Stromal cell of bone marrow (primary cell): ENCODE measurements at places on chromosomes 6 and 20.
A peak's percentile ranks its signal among the peaks of the same experiment; 100 is the strongest.

DNA sequence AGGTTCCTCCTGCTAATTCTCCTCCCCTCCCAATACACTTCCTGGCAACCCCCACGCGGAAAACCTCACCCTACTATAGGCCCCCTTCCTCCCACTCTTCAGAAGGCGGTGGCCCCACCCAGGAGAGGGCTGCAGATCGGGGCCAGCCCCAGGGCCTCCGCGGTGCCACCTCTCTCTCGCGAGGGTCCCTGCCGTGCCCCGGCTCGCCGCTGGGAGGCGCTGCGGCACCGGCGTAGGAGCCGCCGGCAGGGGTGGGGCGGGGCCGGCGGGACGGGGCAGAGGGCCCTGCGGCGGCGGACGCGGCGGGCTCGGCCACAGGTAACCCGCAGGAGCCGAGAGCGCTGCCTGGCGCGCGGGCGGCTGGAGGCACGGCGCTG, at the start of gene ANKRD6:
Gene ANKRD6 (plus strand): TSS at position 278 of the 377 bp plus-strand sequence. CDS start 133,825 bp downstream, outside the sequence.
- no peak for DNase-seq

GRCh38 chr6:132131351-132131750, 180.2 kb upstream of the CCN2 start:
- no peak for DNase-seq

- no peak for DNase-seq
Observed at GRCh38 chr6:161108916-161109315, 117.3 kb downstream of the MAP3K4 start.

DNA sequence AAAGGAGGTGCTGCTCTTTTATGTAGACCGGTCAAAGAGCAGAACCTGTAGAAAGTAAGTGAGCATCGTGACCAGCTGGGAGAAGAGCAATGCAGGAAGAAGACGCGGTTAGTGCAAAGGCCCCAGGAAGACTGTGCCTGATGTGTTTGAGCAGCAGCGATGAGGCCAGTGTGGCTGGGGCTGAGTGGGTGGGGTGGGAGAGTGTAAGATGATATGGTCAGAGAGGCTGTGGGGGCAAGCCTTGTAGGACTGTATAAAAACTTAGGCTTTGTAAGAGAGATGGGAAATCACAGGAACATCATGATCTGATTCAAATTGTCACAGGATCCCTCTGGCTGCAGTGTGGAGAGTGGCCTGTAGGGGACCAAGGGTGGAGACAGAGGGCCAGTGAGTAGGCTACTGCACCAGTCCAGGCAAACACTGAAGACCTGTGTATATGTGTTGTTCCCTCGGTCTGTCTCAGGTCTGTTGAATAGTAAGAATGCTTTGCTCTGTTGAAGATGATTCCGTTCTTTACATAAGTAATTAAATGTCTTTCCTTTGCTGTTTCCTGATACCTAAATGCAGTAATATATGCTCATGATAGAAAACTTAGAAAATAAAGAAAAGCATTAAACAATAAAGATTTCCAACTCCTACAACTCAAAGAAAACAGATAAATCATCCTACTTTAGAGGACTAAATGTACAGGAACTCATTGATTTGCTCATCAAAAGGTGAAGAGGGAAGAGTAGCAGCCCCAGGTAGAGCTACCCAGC, 23.6 kb upstream of the WFDC2 start:
- DNase-seq, result no peak

GRCh38 chr6:44054721-44055559, 72.3 kb downstream of the MRPL14 start:
- peak; percentile 72 for DNase-seq

DNA sequence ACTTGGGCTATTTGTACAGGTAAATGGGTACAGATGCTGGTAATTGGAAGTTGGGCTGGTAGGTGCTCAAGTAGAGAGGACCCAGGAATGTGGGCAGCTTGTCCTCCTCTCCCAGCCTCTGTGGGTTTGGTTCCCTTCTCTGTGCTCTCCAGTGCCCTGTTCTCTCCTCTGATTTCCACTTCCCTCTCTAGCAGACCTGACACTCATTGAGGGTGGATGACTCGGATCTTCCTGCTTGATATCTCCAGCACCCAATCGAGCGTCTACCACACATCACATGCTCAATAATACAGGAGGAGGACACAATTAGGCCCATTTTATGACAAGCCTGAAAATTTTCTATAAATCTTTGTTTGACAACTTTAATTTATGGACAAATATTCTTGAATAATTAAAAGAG, 23.7 kb downstream of the CST1 start:
- no peak for DNase-seq

DNA sequence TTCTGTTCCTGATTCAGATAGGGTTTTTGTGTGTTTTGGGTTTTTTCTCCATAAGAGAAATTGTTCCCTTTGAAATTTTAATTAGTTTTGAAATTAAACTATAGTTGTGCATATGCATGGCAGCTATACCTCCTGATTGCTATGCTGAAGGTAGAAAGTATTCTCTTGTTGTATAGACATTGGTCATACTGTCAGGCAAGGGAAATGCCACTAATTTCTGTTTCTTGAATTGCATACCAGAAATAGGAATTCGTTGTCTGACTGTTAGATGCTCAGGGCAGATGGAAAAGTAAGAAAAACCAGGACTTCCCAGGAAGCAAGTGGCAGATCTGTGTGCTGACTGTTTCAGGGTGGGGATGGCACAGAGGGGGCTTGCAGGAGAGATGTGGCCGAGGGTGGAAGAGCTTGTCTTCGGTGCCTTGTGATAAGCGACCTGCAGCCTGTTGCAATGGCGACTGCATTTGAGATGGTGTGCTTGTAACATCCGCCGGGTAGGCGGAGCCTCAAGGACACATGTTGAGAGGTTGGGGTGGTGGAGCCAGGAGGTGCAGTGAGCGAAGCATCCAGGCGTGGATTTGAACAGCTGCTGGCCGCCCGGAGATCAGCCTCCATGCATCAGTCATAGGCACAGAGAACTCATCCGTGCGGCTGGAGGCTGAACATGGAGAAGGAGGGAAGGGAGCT, 42.8 kb downstream of the RREB1 start:
- DNase-seq, result no peak

DNA sequence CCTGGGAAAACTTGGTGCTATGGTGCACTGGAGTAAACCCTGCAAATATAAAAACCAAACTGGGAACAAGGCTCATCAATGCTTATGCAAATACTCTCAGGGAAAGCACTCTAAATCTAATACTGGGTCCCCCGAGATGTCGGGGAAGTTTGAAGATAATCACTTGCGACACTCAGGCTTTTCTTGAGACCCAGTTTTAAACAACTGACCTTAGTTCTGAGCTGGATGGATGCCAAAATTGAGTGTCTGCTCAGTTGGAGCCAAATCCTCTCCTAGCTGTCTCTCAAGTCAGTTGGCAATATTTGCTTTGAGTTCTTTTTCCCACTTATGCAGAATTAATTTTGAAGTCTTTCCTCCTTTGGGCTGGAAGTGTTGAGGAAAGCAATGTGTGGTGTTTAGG, 75.5 kb upstream of the CD2AP start:
- no peak for DNase-seq

GRCh38 chr20:49132995-49133478, 55.1 kb downstream of the STAU1 start:
- DNase-seq, result peak; percentile 56

- DNase-seq, result no peak
Observed at GRCh38 chr6:109227646-109228045, 132.3 kb downstream of the CEP57L1 start.

GRCh38 chr20:35179292-35180212, 7.7 kb downstream of the PROCR start:
- DNase-seq, result no peak

DNA sequence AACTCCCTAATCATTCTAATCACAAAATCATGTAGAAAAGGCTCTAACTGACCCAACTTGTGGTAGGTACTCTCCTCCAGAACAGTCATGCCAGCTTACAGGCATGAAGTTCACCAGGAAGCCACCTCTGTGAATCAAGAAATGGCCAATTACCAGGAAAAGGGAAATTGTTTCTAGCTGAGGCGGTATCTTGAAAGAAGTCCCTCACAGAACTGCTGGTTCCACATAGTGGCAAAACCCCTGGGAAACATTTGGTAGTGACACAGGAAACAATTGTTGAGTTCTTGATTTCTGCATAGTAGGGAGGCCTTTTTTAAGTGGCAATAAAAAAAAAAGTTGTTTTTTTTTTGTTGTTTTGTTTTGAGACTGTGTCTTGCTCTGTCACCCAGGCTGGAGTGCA, 3.4 kb upstream of the ZHX3 start:
- DNase-seq, result no peak

DNA sequence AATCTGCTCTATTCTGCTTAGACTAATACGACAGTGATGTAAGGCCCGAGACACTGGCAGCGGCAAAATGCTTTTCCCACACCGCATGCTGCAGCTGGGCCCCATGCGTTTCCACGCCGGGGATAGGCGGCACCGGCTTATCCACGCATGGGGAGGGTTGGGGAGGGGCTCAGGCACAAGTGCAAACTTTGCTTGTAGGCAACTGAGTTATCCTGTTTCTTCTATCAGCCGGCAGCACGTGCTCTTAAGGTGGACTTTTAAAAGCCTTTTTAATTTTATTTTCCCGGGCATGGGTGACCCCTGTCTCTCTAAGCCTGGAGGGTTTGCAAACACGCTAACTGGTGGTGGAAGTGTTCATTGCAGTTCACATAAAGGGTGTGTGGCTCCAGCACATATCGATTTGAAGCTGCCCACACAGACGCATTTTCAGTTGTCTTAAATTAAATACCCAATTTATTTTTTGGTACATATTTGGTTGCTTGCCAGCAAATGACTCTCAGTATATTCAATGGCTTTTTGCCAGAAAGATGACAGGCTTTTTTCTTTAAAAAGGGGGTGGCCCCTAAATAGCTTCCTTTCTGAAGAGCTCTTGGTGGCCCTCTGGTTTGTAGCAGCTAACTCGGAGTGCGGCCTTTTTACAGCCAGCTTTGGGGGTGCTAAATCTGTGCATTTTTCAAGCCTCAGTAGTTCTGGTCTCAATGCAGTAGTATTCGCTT, 561.8 kb upstream of the AGPAT4 start:
- DNase-seq, result no peak

DNA sequence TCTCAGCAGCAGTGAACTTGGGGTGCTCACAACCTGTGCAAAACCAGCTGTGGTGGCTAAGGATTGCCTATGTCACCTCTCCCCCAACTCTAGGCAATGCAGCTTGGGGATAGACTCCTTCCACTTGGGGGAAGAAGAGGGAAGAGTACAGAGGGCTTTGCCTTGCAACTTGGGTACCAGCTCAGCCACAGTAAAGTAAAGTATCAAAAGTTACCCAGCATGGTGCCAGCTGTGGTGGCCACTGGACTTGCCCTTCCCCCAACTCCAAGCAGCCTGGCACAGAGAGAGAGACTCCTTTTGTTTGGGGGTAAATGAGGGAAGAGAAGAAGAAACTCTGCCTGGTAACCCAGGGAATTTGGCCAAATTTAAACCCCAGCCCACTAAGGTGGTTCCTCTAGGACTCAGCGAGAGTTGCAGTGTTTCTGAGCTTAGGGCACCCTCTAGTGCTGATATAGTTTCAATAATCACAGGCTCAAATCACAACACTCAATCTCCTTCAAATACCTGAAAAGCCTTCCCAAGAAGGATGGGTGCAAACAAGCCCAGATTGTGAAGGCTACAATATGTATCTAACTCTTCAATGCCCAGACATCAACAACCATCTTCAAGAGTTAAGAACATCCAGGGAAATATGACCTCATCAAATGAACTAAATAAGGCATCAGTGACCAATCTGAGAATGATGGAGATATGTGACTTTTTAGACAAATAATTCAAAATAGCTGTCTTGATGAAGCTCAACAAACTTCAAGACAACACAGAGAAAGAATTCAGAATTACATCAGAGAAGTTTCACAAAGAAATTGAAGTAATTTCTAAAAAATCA, 7.6 kb upstream of the DEFB129 start:
- DNase-seq, result no peak

GRCh38 chr6:118895859-118896258, 1.9 kb downstream of the ASF1A start:
- DNase-seq, result no peak

GRCh38 chr20:5170341-5170740, 43.5 kb downstream of the CDS2 start:
- no peak for DNase-seq

DNA sequence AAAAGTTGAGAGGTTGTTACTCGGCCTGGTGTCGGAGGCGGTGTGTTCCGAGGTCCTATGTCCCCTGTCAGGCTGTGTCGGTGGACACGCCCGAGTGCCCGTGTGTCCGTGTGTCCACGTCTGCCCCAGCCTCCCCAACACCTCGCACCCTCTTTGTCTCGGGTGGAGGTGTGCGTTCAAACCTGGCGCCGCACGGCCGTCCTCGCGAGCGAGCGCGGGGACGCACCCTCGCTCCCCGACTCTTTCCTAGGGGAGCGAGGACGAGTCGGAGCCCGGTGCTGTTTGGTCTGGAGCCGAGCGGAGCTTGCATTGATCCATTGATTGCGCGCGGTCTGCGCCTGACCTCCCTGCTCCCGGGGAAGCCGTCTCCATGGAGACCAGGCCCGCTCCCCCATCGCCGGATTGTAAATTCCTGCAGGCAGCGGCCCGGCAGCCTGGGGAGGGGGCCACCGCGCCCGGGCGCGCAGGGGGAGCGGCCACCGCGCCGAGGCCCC, 411 bp upstream of the SCUBE3 start:
- no peak for DNase-seq

GRCh38 chr20:35954907-35955251, 577 bp upstream of the SCAND1 start:
- no peak for DNase-seq

DNA sequence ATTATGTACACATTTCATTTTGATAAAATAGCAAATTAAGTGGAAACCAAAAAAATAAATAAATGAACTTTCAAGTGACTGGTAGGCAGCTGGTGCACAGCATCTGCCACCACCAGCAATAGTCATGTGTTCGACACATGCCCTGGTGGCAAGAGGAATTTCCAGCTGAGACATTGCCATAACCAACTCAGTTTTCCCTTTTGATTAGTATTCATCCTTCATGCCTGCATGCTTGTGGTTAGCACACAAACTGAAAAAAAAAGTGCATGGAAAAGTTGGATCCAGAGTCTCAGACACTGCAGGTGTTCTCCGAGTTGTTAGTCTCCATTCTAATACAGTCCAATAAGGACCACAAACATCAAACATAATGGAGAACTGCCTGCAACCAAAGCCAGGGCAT, 156.0 kb upstream of the SOX4 start:
- DNase-seq, result no peak

GRCh38 chr20:52991830-52992229, 19.7 kb downstream of the TSHZ2 start:
- DNase-seq, result no peak
